ENCODE measurements at places on chromosomes 11 and 22.

DNA sequence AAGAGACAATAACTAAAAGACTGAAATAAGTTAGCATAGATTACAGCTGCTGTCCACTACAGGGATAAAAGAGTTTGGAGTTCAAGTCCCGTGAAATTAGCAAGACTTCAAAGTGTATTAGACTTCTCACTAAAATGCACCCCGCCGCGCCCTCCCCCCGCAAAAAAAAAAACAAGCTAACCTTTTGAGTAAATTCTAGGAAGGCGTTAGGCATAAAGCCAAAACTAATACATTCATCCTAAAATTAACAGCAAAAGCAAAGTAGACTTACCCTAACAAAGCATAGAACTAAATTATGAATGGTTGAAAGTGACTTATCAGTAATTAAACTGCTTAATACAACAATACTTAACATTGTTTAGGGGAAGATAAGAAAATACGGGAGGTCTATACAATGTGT lies 581.0 kb upstream of the CHORDC1 start:
- no peak for DNase-seq

DNA sequence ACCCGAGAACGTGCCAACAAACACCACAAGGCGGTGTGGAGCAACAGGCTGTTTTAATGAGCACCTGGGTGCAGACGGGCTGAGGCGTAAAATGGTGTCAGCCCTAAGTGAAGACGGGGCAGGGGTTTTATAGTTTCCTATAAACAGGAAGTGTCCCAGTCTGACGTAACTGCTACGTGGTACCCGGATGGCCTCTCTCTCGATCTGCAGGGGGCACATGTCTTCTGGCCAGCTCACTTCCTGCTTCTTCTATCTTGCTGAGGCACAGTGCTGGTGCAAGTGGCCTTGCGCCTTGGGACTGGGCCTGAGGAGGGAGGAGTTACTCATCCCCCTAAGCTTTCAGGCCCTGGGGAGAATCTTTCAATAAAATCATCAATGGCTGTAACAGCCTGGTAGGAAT lies 20.9 kb downstream of the OOSP3 start:
- no peak for DNase-seq

- no peak for DNase-seq
These were observed 103.2 kb downstream of the C11orf65 start for GRCh38 chr11:108364159-108364558.

- DNase-seq: peak; percentile 59
These were observed 46.0 kb downstream of the PRCP start for GRCh38 chr11:82854242-82854641.

GRCh38 chr11:103484545-103484944 lies 375.3 kb downstream of the DYNC2H1 start:
- DNase-seq: no peak

DNA sequence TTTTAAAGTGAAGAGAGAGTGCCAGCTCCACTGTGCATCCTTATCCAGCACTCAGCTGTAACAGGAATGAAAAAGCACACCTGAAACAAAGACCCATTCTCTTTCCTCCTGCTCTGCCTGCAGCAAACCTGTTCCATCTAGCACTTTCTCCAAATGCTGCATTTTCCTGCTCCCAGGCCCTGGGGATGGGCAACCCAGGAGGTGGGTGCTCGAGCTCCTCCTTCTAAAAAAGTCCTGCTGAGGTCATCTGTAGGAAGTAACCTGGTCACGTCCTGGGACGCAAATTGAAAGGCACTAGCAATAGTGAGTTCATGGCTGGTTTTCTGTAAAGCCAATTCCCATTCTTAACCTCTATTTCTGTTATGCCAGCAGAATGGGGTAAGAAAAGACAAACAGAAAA lies 173.7 kb downstream of the MAML2 start:
- DNase-seq: no peak

- no peak for DNase-seq
These were observed 4.7 kb upstream of the APOL2 start for GRCh38 chr22:36243986-36244385.

DNA sequence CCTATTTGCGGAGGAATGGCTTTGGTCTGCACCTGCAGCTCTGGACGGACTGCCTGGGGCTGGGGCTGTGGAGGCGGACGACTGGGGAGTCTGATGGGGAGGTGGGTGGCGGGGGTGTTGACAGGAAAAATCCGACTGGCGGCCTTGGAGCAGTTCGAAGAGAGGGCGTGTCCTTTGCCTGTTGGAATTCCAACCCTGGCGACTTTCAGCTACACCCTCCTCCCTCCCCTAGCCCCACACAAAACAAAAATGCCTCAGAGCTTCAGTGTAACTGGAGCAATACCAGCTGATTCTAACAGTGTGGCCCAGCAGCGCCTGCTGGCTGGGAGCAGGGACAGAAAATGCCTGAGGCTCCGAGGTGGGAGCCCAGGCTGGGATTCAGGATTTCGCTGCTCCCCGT lies 85.4 kb downstream of the ATXN10 start:
- DNase-seq: no peak

GRCh38 chr11:4782454-4782853 lies 12.7 kb upstream of the OR51F1 start:
- DNase-seq: no peak

GRCh38 chr11:32437495-32438345 lies 2.4 kb upstream of the WT1 start:
- no peak for DNase-seq

DNA sequence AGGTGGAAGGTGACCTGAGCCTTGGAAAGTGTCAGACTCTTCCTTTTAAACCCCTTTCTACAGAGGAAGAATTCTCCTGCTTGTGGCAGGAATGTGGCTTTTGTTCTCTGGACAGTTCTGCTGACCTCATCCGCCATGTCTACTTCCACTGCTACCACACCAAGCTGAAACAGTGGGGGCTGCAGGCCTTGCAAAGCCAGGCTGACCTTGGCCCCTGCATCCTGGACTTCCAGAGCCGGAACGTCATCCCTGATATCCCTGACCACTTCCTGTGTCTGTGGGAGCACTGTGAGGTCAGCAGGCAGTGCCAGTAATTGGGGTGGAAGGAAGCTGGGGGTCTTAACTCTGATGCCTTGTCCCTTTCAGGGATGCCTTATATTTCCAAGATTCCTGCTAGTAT lies 9.3 kb downstream of the HINFP start:
- DNase-seq: peak; percentile 61

DNA sequence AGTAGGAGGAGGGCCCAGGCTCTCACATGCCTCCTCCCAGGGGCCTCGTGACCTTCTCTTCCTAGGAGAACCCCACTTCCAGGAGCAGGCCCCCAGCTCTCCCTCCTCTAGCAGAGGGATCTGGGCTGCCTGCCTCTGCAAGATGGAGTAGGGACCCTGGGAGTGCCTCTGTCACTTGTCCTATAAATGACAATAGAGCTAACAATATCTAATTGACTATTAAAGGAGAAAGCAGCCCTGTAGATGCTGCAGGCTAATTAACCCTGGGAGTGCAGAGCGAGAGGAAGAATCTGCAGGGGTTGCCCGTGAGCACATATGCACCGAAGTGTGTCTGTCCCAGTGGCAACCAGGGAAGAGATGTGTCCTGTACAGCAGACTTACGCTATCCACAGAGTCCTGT lies 184.4 kb downstream of the GRIK4 start:
- no peak for DNase-seq

- no peak for DNase-seq
These were observed 90.5 kb upstream of the ARHGAP32 start for GRCh38 chr11:129282634-129283033.

GRCh38 chr11:6660712-6661111 lies 5.1 kb upstream of the DCHS1 start:
- no peak for DNase-seq

DNA sequence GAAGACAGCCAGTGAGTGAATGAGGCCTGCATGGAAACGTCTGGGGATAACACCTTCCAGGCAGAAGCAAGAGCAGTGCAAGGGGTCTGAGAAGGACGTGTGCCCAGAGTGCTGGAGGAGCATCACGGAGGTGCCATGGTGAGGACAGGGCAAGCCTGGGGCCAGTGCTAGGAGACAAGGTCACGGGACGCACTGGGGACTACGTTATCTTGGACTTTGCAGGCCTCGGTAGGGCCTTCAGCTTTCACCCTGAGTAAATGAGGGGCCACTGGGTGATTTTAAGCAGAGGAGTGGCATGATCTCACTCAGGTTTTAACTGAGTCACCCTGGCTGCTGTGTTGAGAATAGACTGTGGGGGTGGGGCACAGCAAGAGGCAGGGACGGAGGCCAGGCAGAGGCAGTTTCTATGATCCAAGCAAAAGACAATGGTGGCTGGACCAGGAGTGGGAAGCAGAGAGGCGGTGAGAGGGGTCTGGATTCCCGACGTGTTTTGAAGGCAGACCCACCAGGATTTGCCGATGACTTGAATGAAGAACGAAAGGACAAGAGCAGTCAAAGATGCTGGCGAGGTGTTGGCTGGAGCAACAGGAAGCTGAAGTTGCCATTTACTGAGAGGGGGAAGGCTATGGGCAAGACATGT lies 102.7 kb upstream of the PARVA start:
- DNase-seq: no peak

GRCh38 chr22:49324527-49325491 lies 502.9 kb downstream of the BRD1 start:
- no peak for DNase-seq

GRCh38 chr11:133191931-133192330 lies 340.4 kb downstream of the OPCML start:
- DNase-seq: no peak

GRCh38 chr11:3159296-3160190 lies 5.6 kb downstream of the OSBPL5 start:
- DNase-seq: no peak

DNA sequence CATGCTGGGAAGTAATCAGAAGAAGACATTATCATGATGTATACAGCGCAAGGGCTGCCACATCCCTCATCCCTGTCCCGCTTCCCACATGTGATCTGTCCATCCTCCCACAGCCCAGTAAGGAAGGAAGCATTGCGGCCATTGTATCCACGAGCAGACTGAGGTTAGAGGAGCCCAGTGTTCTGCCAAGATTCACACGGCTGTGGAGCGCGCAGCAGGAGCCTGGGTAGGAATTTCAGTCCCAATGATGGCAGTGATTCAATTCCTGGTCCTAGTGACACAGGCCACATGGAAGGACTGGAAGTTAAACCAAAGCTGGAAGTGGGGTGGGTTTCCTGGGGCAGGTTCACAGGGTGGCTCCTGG lies 89.2 kb downstream of the RTL6 start:
- DNase-seq: no peak

GRCh38 chr11:116864531-116864930 lies 27.1 kb upstream of the APOA1 start:
- no peak for DNase-seq

- no peak for DNase-seq
These were observed 18.9 kb downstream of the ADM start for GRCh38 chr11:10323793-10324170.

- DNase-seq: no peak
These were observed 61.8 kb downstream of the FAM83F start for GRCh38 chr22:40056559-40056958.

DNA sequence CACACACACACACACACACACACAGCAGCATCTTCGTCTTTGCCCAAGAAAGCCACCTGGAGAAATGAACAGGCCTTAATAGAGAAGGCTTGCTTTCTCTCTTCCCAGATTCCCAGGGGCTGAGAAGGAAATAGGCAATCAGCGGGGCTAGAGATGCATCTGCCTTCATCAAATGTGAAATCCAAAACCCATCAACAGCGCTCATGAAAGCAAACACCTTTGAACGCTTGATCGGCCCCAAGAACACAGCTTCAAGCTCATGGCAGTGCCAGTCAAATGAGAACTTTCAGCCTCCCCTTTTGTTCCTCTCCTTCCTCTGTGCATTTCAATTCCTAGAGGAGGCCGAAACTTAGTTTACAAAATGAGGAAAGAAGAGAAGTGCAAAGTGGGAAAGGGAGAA lies 122.7 kb downstream of the EFCAB6 start:
- DNase-seq: no peak

GRCh38 chr11:80414181-80415165 lies 973.6 kb upstream of the TENM4 start:
- no peak for DNase-seq

- DNase-seq: no peak
These were observed 357.2 kb downstream of the TMEM135 start for GRCh38 chr11:87394924-87395323.

DNA sequence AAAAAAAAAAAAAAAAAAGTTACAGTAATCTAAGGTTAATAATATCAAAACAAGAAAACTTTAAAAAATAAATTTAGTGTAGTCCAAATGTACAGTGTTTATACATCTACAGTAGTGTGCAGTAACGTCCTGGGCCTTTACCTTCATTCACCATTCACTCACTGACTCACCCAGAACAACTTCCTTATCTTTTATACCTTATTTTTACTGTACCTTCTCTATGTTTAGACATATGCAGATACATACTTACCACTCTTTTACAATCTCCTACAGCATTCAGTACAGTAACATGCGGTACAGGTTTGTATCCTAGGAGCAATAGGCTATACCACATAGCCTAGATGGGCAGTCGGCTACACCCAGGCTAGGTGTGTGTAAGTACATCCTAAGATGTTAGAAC lies 38.5 kb downstream of the TCF20 start:
- no peak for DNase-seq

- DNase-seq: no peak
These were observed 1231.7 kb downstream of the LRRC4C start for GRCh38 chr11:40227730-40228129.

DNA sequence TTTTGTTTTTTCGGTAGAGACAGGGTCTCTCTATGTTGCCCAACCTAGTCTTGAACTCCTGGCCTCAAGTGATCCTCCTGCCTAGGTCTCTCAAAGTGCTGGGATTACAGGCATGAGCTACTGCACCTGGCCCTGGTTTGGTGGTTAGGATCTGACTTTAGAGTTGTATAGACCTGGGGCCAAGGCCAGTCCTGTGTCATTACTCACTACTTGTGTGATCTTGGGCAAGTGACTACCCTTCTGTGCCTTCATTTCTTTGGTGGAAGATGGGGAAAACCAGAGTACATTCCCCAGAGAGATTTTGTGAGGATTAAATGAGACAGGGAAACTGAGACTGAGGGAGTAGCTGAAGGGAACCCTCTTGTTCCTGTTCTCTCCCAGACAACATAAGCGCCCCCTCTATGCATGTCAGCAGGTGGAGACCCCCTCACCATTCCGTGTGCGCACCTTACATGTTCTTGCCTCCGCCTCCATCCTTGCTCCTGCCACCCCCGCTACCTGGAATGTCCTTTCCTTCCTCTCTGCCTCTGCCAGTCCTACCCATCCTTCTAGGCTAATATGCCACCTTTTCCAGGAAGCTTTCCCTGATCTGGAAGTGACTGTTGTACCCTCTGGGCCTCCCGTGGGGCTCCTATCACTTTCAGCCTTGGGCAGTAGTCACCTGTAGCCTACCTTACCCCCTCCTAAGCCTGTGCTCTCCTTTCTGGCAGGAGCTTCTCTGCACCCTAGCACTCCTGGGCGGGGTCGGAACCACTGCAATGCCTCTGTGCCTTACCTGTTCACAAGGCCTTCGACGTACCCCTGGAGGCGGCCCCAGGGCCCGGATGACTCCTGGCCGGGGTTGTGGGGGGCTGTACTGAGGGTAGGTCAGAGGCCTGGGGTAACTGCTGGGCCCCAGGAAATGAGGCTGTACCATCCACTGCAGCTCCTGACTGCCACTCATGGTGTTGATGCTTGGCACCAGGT lies 3.9 kb downstream of the FOSL1 start:
- DNase-seq: no peak

All from kidney capillary endothelial cell (primary cell).